ENCODE measurements at places on chromosomes 12 and 14.

- no peak for DNase-seq
Observed at GRCh38 chr12:80636832-80637231, 70.6 kb upstream of the MYF6 start.

DNA sequence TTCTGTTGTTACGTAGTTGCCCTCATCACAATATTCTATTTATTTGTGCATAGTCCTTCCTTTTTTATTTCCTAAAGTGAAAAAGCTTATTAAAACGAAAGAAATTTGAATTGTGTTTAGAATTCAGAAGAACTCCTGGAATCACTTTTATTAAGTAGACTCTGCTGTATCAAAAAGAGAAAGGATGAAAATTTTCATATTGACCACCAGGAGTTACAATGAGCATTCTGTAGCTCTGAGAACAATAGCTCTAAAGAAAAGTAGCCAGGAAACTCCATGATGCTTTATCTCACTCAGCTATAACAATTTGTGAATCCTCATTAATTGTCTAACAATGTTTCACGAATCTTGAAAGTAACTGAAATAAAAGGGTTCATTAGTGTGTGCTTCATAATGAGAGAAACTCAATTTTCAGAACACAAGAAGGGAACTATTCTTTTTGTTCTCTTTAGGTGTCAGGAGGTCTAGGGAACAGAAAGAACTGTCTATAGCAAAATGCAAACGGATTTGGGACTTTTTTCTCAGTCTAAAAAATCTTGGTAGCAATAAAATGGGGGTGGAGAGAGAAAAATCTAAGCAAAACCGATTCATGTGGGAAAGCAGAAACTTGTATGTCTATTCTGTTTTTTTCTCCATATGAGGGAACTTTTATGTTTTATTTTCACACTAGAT, 19.3 kb downstream of the ASCL1 start:
- DNase-seq, result no peak

- no peak for DNase-seq
Observed at GRCh38 chr14:105483300-105484068, 3.2 kb upstream of the CRIP1 start.

DNA sequence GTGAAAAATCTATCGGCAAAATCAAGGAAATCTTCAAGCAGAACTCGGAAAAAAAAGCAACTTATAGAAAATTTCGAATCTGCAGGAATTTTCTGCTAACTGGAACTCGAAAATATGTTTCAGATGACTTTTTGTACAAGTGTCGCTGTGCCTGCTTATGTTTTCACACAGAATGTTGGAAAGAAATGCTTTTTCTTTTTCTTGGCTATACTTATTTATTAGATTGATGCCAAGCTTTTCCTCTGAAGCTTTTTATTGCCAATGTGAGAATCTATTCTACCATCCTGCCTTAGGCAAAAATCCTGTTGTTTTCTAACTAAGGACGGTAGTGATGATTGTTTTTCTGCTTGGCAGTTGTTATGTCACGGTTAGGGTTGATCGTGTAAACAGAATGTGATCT, 65.8 kb downstream of the TRHDE start:
- DNase-seq, result no peak

DNA sequence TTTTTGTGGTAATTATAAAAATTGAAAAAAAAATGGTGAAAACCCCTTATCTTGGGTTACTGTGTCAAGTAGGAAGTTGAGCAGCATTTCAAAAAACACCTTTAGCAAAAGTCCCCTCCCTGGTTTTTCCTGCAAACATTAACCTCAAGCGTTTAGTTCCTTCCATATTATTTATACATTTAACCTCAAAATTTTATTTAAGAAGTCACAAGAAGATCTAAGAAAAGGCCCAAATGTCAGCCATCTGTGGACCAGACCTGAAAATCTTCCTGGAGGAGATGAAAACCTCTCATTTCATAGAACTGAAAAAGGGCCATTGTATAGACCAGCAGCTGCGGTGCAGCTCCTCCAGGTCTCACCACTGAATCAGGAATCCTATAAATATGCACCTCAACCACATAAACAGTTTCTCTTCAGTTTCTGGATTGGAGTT, 40.4 kb upstream of the BTG1 start:
- no peak for DNase-seq

DNA sequence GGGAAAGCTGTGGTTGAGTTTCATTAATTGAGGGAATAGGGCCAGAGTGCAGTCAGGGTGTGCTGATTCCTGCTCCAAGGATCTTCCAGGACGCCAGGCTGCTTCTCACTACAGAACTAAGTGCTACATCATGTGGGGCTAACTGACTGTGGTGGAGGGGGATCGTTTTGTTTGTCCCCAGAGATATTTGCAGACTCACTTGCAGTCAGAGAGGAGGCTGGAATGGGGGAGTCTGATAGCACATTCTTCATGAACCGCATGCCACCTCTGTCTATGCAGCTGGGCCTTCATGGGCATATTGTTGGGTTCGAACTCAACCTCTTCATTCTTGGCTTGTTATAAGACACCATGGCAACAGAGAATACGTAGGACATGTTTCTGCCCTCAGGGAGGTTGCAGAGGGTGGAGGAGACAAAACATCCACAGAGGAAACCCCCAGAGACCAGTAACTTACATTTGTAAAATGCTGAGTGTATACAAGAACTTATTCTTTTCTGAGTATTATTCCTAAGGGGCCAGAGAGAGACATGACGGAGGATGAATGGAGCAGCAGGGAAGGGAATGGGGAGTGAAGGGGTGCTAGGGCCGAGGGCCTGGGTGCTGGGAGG, 13.0 kb downstream of the KRT7 start:
- DNase-seq, result no peak

GRCh38 chr12:57242691-57243454, 8.1 kb downstream of the STAC3 start:
- DNase-seq, result no peak

DNA sequence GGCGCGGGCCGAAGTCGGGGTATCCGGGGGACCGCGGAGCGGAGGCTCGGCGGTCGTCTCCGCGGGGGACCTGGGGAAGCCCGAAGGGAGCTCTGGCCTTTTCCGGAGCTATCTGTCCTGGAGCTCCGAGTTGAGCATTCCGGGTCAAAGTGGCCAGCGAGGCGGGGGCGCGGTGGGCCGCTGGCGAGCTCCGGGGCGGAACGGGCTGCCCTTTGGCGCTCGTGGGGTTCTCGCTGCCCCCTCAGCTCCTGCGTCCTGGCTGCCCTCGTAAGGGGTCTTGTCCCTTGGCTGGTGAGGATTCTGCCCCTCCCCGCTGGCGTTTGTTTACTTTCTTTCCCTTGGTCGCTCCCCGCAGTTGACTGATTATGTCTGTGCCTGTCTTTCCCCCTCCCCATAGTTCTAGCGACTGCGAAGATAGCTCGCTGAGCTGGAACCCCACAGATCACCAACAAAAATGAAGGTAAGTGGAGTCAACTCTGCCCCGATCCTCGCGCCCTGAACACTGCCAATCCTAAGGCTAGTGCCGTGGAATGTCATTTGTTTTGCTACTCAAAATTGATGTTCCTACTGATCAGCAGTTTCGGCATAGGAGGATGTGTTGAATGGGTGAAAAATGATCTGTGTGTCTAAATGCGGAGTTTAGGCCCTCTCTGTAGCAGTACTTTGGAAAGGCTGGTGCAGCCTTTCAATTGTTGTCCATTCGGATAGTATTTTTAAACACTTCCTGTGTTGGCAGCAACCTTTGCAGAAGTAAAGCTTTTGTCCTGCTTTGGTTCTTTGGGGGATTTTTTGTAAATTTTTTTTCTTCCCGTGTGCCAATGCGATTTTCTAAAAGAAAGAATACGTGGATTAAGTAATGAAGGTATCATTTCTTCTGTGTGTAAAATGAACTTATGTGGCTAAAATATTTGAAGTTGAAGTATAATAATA, 1.3 kb downstream of the ARID4A start:
- peak; percentile 48 for DNase-seq

DNA sequence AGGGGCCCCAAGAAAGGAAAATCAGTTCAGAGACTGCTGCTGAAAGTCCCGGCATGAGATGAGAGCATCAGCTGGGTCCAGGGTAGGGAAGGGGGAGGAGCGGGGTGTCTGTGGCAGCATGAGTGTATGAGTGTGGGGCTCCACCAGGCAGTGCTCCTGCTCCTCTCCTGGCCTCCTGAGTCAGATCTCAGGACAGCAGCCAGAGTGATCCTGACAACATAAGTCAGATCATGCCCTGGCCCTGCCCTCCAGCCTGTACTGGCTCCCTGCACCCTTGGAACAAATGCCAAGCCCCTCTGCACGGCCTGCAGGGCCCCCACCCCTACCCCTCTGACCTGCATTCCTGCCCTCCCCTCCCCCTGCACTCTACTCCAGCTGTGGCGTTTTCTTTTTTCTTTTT, 24.2 kb upstream of the LRP1-AS start:
- DNase-seq, result no peak

DNA sequence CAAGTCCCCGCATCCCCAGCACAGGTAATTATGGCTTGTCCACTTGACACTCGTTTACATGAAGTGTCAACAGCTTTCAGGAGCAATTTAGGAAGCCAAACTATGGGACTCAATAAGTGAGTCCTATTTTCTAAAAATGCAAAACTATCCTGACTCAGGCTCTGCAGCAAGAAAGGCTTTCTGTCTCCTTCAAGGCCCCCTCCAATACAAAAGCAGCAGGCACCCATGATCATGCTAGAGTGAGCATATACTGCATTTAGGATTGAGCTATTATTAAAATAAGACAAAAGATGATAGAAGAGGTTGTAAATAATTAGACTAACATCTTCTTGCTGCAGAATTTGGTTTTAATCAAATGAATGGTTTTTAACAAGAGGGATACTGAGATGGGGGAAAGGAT, 3.2 kb downstream of the SIX6 start:
- DNase-seq, result no peak

DNA sequence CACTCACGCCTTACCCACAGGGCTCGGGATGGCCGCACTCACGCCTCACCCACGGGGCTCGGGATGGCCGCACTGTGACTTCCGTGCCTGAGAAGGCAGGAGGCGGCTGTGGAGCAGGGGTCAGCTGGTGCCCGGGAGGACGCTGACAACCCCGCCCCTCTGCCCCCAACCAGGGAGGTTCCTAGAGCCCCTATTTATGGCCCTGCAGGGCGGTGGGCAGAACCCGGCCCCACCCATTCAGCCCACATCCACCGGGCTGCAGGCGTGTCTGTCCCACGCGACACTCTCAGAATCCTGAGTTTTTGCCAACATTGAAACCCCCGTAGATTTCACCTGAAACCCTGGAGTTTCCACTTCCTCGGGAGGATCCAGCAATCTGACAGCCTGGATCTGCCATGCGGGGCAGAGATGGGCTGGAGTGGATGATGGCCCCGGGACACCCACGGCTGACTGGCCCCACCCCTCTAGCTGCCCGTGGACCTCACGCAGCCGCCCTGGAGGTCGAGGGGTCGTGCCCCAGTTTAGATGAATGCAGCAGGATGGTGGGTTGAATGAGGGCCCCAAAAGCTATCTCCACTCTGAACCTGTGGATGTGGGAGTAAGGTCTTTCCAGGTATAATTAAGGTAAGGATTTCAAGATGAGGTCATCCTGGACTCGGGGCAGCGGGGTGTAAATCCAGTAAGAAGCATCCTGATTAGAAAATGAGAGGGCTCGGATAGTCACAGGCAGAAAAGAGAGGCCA, 20.4 kb downstream of the GALNT9 start:
- DNase-seq, result no peak

DNA sequence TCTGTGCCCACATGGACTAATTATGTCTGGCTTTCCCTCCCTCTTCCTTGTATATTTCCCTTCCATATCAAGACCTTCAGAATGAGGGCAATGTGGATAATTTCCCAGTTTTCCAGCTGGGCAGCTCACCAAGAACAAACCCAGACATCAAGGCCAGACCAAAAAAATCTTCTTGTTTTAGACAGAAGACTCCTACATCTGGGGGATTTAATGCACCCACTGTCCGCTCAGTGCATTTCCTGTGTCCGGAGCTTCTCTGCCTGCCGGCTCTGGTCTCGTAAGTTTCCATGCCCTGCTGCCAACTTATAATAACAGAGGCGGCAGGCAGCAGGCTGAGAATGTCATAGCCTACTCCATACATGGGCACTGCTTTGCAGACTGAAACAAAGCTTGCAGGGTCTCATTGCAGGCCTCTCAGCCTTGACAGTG, 207.2 kb upstream of the BCL2L14 start:
- no peak for DNase-seq

DNA sequence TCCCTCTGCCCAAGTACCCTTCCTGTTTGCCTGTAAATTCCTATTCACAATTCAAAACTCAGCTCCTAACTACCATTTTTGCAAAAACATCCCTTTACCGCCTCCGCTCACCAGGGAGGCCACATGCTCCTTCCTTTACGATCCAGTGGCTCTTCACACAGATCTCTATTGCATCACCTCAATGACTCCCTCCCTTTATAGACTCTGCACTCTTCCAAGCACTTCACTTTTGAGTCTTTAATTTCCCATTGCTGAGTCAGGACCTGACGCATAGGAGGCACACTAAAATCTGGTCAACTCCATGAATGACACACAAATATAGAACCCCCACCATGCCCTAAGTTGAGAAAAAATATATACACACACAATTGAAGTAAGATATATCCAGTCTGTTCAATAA, 45.9 kb downstream of the PPP1R13B start:
- DNase-seq, result no peak

DNA sequence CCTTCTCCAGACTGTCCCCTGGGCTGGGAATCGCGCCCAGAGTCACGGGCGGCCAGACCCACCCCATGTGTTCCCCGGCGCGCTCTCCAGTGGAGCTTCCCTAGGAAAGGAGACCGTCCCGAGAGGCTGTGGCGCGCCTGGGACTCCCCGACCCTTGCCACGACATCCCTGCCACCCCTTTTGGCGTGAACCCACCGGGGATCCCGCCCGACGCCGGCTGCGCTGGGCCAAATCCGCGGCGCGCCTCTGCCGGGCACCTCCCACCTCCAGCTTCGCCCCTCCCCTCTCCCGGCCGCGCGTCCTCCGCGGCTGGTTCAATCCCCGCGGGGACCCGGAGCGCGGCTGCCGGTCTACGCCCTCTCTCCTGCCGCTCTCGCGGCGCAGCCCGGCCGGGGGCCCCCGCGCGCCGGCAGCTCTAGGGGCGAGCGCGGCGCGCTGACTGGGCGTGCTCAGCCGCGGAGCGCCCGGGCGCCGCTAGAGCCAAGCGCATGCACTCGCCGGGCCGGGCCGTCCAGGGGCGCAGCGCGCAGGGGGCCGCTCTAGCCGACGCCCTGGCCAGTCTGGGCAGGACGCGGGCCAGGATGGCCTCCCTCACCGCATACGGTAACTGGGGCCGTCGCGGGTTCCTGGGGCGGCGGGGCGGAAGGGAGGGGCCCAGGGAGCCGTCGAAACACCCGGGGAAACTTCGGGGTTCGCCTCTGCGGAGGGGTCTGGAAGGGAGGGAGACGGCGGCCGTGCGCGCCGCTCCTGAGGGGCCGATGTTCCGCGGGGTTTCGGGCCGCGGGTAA, 77.4 kb upstream of the ANO4 start:
- no peak for DNase-seq

DNA sequence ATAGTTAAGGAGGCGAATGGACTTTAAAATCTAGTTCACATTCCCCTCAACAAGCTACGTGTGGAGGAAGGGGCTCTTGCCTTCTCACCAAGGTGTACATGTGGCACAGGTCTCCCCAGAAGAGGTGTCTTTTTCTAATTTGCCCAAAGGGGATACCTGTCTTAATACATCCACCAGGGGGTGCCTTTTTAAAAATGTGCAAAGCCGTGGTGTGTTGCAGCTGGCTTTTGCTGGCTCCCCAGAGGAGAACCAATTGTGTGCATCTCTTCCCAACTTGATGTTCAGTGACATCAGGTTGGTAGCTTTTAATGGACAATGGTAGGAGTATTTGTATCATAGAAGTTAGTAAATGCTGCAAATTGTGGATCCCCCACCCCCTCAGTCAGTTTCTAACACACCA, 33.8 kb downstream of the CREBL2 start:
- no peak for DNase-seq

GRCh38 chr14:49921401-49921800, 28.5 kb downstream of the ARF6 start:
- no peak for DNase-seq

- DNase-seq, result no peak
Observed at GRCh38 chr12:97235102-97235501, 227.5 kb upstream of the RMST start.
